ENCODE measurements at places on chromosomes 1 and 21.

- no peak for DNase-seq
Measured at GRCh38 chr1:205369701-205370123, 13.0 kb upstream of the KLHDC8A start.

DNA sequence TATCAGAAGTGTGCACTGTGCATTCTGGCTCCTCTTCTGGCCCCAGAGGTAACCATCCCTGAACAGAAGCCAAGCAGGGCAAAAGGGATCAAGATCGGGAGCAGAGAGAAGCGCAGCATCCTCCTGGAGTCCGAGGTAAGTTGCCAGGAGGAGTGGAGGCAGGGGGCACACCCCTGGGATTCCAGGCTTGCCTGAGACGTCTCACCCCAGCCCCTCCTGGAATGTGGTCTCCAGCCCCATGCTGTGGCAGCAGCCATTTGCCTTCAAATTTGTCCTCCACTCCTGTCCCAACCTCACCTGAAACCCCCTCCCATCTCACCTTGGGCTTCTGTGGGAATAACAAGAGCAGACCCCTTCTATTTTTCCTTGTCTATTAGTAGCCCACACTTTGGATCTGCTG lies 10.1 kb downstream of the LRRC71 start:
- DNase-seq = no peak

- DNase-seq = peak; percentile 77
Measured at GRCh38 chr21:15732290-15732995, 2.7 kb downstream of the USP25 start.

- DNase-seq = peak; percentile 58
Measured at GRCh38 chr1:25543425-25544242, at the start of gene LDLRAP1. LDLRAP1 (plus strand) TSS chr1:25543606; CDS start chr1:25543699, 93 bp downstream.

DNA sequence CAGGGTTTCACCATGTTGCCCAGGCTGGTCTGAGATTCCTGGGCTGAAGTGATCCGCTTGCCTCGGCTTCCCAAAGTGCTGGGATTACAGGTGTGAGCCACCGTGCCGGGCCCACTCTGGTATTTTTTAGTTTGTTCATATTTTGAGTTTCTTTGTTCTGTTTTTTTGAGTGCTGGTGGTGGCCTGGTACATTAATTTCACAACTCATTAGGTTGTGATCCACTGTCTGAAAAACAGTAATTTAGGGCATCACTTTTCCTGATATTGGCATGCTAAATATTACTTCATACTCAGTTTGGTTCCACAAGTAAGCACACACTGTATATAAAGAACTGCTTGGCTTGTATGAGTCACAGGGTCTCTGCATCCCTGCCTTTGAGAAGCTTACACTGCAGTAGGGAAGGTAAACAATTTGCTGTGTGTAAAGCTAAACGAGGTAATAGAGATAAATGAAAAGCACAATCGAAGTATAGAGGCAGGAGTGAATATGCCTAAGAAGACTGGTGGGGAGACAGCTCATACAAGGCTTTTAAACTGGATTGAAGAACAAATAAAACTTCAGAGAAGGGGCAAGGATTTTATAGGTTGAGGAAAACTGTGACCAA lies 7.7 kb downstream of the SNX27 start:
- peak; percentile 74 for DNase-seq

GRCh38 chr21:37557261-37557950 lies 190.8 kb downstream of the DYRK1A start:
- DNase-seq = no peak

- no peak for DNase-seq
Measured at GRCh38 chr1:192159014-192159413, 752 bp downstream of the RGS18 start.

DNA sequence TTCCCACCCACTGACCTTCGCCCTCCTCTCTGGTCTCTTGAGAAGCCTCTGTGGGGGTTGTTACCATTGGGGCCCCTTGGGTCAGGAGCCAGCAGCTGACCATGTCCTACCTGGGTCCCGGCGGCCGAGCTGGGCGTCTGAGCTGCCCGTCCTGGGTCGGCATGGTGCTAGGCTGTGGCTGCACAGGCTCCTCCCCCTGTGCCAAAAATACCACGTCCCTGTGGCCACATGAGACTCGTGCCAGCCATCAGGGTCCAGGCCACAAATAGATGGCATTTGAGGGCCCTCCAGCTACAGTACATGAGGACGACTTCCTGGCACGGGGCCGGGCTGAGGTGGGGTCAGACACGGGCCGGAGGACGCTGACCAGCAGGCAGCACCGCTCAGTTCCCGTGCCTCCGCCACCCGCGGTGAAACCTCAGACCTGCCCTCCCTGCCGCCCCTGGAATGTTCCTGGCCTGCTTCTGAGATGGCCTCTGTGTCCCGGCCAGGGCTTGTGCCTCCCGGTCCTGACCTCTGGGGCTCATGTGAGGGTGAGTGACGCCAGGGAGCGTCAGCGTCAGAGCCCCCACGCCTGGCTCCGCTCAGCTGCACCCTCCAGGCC lies at the start of gene PERM1:
TSS of gene PERM1 (minus strand) at position 139 of the 604 bp plus-strand sequence. CDS start 1,064 bp downstream, outside the sequence.
- no peak for DNase-seq

- no peak for DNase-seq
Measured at GRCh38 chr1:197788741-197789739, 13.8 kb upstream of the DENND1B start.

- peak; percentile 53 for DNase-seq
Measured at GRCh38 chr1:47941609-47942239, 55.5 kb downstream of the TRABD2B start.

- no peak for DNase-seq
Measured at GRCh38 chr21:34707876-34708325, 39.1 kb downstream of the CLIC6 start.

- DNase-seq = no peak
Measured at GRCh38 chr1:92707292-92707691, 77.6 kb downstream of the EVI5 start.

GRCh38 chr1:47477595-47478080 lies 39.8 kb downstream of the FOXD2 start:
- no peak for DNase-seq

- no peak for DNase-seq
Measured at GRCh38 chr1:65407877-65408276, 12.6 kb upstream of the LEPR start.

DNA sequence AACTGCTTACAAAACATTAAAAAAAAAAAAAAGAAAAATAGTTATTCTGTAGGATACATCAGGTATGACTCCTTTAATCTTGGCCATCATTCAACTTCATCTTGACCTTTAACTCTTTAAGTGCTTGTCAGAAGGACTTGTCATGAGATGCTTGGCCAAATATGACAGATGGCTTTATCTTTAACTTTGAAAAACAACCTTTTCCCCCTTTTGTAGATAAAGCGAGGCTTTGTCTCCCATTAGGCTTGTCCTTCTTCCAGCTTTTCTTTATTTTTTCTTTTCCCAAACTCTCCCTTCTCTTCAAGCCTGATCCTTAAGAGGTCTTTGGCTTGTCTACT lies 2.3 kb downstream of the SRSF10 start:
- no peak for DNase-seq

DNA sequence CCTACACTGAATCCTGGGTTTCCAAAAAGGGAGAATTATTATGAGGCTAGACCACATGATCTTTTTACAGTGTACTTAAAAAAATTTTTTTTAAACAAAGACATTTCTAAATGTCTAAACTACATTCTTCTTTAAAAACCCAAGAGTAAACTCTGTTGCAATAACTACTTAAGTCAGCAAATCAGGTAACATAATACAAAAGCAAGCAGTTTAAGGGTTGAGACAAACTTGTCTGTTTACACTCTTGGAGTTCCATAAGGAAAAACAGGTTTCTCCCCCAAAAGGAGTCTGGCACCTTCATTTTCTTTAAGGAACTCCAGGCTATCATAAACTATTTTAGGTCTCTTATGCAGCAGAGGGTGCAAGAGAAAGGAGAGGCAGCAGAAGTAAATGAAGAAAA lies 12.5 kb upstream of the ANKRD45 start:
- DNase-seq = peak; percentile 2

GRCh38 chr1:218665221-218665620 lies 320.1 kb downstream of the TGFB2 start:
- peak; percentile 60 for DNase-seq

GRCh38 chr1:25517476-25518394 lies 25.7 kb upstream of the LDLRAP1 start:
- DNase-seq = no peak

- no peak for DNase-seq
Measured at GRCh38 chr1:79539001-79539400, 532.5 kb upstream of the ADGRL4 start.

DNA sequence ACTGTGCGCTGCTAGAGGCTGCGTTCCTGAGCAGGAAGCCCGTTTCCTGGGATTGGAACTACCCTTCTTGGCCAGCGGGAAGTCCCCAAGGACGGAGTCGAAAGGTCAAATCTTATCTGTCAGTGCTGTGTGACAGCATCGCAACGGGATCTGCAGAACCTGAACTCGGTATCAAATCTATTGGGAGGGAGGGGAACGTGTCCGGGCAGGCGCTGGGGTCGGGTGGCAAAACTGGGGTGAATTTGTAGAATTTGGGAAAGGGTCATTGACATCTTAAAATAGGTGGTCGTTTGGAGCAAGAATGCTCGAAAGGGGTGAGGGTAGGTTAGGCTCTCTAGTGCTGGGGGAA lies 725 bp upstream of the ARPC5 start:
- no peak for DNase-seq
